Activated T-helper 17 cell treated with anti-CD3 and anti-CD28 coated beads, Interleukin-2, amount 50 U/mL, for 72 hours (primary cell): ENCODE measurements at places on chromosomes 1 and 21.
A peak's percentile ranks its signal among the peaks of the same experiment; 100 is the strongest.

- no peak for ATAC-seq
- H3K27ac ChIP-seq, result no peak overlapping the region
- no peaks in the 10 kb centered on the region for H3K4me1 ChIP-seq
- peaks cover 20% of the 10 kb centered on the region for H3K27me3 ChIP-seq
Observed at GRCh38 chr21:43318368-43318767, 108.6 kb downstream of the SIK1 start.

GRCh38 chr1:10207810-10208209, 2.6 kb upstream of the KIF1B start:
- H3K36me3 ChIP-seq, result no peaks in the 10 kb centered on the region
- no peak overlapping the region for H3K4me3 ChIP-seq
- H3K27ac ChIP-seq, result no peak overlapping the region
- H3K27me3 ChIP-seq, result no peaks in the 10 kb centered on the region

- no peak for ATAC-seq
- no peaks in the 10 kb centered on the region for H3K4me1 ChIP-seq
- H3K36me3 ChIP-seq, result no peaks in the 10 kb centered on the region
- no peak overlapping the region for H3K4me3 ChIP-seq
- H3K27ac ChIP-seq, result no peak overlapping the region
- H3K27me3 ChIP-seq, result peaks cover 5% of the 10 kb centered on the region
Observed at GRCh38 chr21:39136711-39137110, 46.5 kb downstream of the PSMG1 start.

DNA sequence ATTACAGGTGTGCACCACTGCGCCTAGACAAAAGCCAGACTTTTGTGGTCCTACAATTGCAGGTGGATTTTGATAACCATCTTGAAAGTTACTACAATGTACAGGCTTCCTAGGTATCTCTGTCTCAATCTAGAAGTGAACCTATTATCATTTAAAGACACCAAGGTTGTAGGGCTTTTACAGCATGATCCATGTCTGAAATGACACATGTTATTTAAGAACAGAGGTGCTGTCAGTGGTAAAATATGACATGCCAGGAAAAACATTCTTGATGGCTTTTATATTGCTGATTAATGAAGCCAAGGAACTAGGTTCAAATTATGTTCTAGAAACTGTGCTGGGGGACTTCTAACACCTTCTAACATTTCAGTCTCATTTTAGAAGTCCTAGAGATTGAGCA, 253.1 kb downstream of the SDCCAG8 start:
- H3K4me3 ChIP-seq, result no peak overlapping the region
- no peak for ATAC-seq
- no peak overlapping the region for H3K27ac ChIP-seq

GRCh38 chr1:46613661-46614603, 2.7 kb downstream of the MOB3C start:
- peak; percentile 49 for ATAC-seq
- H3K27ac ChIP-seq, result peak overlapping the region; percentile 92
- peaks cover 36% of the 10 kb centered on the region for H3K36me3 ChIP-seq
- peak overlapping the region; percentile 93 for H3K4me3 ChIP-seq
- H3K27me3 ChIP-seq, result no peaks in the 10 kb centered on the region
